ENCODE measurements at places on chromosomes 13 and 19.

- no peak for DNase-seq
Observed at GRCh38 chr13:114155926-114156883, 22.9 kb upstream of the CFAP97D2 start.

- DNase-seq: no peak
Observed at GRCh38 chr13:32988608-32989289, 27.5 kb upstream of the KL start.

DNA sequence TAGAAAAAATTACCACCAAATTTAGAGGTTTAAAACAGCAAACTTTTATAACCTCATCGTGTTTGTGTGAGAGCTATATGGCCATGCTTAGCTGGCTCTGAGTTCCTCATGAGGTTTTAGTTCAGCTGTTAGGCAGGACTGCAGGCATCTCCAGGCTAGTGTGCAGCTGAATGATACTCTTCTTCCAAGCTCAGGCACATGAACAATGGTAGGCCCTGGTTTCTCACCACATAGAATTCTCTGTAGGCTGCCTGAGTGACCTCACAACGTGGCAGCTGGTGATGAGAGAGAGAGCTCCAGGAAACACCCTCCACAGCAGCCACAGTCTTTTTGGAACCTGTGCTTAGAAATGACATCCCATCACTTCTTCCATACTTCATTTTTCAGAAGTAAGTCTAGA lies 540.6 kb upstream of the MIR17HG start:
- DNase-seq: no peak

GRCh38 chr13:29484236-29484635 lies 111.3 kb downstream of the SLC7A1 start:
- no peak for DNase-seq

DNA sequence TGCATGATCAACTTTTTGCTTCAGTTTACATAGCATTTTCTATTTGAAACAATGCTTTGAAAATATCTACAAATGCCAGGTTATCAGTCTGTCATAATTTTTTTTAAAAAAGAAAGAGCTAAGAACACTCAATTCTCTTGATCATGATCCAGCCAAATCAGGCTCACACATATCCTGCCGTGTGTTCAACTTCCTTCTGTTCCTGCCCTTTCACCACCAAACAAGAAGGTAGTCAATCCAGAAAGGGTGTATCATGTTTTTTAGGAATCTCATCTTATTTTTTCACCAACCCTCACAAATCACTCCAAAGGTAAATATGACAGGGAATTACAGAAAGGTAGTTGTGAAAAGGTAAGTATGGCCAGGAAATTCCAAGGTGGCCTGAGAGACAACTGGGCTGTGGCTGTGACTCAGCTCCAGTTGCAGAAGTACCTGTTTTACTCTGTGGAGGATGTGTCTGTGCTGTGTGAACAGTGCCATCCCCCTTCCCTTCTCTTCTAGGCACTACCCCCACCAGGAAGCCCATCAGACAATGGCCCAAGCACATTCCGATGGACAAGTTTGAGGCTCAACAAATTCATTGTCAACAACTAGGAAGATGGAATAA lies 138.8 kb upstream of the GJB6 start:
- DNase-seq: no peak

- no peak for DNase-seq
Observed at GRCh38 chr19:19461671-19462622, 53.4 kb downstream of the TSSK6 start.

- no peak for DNase-seq
Observed at GRCh38 chr19:50292216-50292827, 36.9 kb downstream of the KCNC3 start.

- no peak for DNase-seq
Observed at GRCh38 chr19:1237027-1237659, 662 bp downstream of the CBARP start.

DNA sequence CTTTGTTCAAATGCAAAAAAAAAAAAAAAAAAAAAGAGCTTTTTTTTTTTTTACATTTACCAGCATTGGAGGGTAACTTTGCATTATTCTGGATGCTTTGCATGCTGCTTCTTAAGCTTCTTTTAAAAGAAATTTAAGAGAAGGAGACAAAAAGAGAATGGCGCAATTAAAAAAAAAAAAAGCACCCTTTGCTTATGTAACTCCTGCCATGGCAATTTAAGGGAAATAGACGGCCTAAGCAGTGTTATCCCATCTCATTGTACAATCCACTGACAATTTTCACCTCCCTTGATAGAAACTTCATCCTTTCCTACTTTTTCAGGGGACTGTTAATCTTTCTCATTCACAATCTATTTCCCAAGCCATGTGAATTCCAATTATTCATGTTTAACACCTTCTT lies 129.8 kb downstream of the KCTD12 start:
- no peak for DNase-seq

- no peak for DNase-seq
Observed at GRCh38 chr13:101611491-101612475, 159.3 kb downstream of the ITGBL1 start.

- no peak for DNase-seq
Observed at GRCh38 chr19:54011507-54012211, 20.2 kb downstream of the CACNG6 start.

DNA sequence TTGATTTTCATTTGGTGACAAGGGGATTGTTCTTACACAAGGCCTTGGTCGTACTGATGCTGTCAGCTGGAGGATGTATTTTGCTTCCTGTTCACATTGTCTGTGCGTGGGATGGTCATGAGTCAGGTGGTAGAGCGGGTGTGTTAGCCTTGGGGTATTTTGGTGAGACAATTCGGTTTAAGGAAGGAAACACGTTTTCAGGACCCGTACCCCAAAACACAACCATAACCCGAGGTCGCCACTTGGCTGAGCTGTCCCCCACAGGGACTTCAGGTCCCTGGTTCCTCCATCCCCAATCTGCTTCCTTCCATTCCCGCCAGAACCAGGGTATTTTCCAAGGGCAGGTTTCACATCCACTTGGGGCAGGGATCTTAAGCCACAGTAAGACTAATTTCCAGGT lies 15.0 kb downstream of the MYO9B start:
- no peak for DNase-seq

DNA sequence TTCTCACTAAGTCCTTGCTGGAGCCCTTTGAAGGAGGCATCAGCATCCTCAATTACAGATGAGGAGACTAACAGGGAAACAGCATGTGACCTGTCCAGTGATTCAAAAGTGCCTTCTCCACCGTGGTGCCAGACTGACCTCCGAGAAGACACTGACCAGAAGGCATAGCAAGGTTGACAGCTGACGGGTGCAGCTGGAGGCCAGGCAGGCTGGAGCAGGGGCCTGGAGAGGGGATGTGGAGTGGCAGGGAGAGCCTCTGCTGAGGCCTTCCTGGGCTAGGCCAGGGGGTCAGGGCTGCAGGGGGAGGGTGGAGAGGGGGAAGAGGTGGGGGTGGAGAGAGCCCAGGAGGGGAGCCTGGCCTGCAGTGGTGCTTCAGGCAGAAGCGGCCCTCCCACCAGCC lies 66.3 kb downstream of the KCTD15 start:
- no peak for DNase-seq

GRCh38 chr13:82717249-82717648 lies 1165.0 kb downstream of the SLITRK1 start:
- no peak for DNase-seq

DNA sequence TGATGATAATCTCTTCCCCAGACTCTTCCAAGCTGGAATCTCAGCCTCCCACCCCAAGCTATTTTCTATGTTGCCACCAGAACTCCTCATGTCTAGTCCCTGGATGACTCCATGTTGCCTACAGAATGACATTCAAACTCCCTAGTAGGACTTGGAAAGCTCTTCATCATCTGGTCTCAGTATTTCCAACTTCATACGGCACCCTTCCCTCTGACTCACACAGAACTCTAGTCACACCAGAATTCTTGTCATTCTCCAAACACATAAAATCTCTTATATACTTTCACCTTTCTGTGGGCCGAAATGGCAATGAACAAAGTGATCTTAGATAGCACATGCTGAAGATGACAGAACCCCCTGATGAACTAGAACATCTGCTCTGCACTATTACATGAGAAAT lies 86.2 kb downstream of the CAB39L start:
- no peak for DNase-seq

DNA sequence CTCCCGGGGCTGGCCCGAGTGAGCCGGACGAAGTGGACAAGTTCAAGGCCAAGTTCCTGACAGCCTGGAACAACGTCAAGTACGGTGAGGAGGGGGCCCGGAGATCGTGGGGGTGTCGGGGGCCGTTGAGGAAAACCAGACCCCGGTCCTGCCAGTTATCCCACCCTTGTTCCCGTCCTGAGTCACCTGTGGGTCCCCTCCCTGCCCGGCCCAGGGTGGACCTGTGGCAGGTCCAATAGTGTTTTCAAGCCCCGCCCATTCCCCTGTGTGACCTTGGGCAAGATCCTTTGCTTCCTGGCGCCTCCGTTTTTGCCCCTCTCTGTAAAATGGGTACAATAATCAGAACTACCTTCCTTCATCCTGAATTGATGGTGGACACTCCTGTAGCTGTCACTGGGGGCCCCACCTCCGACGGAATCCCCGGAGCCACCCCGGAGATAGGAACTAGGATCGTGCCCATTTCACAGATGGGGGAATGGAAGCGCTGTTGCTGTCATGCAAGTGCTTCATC lies 593 bp downstream of the ATG4D start:
- DNase-seq: no peak

- DNase-seq: no peak
Observed at GRCh38 chr13:75321084-75321483, 160.9 kb downstream of the TBC1D4 start.

GRCh38 chr13:88031980-88032559 lies 360.9 kb downstream of the SLITRK5 start:
- DNase-seq: no peak

DNA sequence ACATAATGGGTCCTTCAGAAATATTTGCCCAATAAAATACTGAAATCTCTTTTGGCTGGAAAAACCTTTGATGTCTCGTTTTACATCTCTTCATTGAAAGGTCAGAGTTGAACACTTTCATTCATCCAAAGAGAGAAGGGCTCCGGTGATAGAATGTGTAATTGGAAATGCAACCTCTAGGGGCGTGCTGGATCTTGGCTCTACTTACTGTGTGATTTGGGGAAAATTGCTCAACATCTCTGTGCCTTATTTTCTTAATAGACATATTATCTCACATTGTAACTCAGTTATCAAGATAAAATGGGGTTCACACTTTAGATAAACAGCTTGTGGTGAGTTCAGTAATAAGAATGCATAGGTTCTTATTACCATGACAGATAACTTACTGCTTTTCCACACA lies 1444.1 kb downstream of the SLITRK5 start:
- DNase-seq: no peak

DNA sequence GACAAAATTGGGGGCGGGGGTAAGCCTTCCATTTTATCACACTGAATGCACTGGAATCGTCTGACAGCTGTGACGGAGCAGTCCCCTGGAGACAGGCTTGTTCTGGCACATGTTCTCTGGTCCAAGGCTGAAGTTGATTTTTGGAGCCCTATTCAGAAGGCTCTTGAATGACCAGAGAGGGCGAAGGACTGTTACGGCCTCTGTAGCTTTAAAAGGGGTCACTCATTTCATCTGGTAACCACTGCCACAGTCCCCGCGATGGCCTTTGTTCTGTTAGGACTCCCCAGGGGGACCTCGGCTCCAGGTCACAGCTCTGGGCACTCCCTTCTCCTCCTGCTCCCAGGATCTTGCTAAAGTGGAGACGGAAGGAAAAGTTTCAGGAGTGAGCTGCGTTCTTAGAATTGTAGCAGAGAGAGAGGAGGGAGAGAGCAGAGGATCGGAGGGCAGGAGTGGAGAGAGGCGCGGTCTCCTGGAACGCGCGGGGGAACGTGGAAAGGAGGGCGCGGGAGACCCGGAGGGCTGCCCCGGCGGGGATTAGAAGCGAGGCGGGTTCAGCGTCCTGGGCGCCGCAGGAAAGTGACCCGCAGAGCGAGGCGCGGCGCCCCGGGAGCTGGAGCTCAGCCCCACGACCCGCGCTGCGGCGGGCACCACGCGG lies 134.3 kb upstream of the MYO16 start:
- DNase-seq: no peak

DNA sequence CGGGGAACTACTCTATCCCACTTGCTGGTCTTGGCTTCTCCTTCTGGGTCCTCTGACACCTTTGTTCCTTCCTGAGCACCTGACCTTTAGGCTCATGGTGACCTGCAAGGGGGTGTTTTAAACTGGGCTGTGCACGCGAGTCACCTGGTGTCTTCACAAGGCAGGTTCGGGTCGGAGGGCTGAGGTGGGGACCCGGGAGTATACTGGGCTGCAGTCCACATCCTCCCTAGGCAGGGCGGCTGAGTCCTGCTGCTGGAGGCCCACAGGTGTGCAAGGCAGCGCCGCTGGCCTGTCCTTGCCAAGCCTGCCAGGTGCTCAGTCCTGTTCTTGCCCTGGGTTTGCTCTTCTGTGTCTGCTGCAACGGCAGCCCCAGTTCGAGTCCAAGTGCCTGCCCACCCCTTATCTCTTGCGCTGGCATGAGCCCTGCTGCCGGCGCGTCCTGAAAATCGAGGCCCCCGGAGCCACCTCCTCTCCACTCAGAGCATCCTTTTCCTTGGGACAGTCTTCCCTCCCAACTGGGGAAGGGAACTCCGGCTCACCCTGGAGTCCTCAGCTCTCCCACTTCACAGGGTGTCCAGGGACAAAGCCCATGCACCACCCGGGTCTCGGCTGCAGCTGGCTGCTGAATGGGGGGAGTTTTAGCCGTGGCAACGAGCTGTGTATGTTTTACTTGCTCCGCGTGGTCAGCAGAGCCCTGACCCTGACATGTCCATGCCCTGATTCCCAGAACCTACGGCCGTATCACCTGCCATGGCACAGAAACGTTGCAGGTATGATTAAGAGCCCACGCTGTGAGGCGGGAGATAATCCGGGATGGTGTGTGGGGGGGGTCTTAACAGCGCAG lies 193.5 kb downstream of the TEX29 start:
- DNase-seq: no peak

- DNase-seq: no peak
Observed at GRCh38 chr13:31866099-31866498, 126.8 kb downstream of the RXFP2 start.
